ENCODE measurements at places on chromosomes 2 and 18. TPM values are rescaled to one million over a fixed set of nuclear protein-coding genes. Genes with fewer than 3 reads are reported as not detected.
A peak's percentile ranks its signal among the peaks of the same experiment; 100 is the strongest.

GRCh38 chr18:35711227-35711626, 129.7 kb downstream of the GALNT1 start:
- DNase-seq = no peak

The LGALSL gene
- 3.9 TPM for total RNA-seq

DNA sequence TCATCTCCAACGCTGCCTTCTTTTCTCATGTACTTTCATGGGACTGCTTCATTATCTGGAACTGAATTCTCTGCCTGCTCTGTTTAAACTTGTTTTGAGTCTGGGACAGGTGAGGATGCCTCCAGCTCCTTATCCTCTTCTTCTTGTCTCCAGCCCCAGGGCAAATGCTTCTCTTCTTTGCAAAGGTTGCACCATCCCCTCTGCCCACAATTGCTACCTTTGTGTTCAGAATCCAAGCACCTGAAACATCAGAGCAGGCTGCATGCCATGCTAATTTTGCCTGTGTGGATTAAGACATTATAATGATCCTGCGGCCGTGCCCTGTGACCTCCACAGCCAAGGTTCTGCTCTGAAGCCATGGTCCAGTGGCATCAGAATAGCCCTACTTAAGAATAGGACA, 309.5 kb downstream of the EPHA4 start:
- DNase-seq = no peak

DNA sequence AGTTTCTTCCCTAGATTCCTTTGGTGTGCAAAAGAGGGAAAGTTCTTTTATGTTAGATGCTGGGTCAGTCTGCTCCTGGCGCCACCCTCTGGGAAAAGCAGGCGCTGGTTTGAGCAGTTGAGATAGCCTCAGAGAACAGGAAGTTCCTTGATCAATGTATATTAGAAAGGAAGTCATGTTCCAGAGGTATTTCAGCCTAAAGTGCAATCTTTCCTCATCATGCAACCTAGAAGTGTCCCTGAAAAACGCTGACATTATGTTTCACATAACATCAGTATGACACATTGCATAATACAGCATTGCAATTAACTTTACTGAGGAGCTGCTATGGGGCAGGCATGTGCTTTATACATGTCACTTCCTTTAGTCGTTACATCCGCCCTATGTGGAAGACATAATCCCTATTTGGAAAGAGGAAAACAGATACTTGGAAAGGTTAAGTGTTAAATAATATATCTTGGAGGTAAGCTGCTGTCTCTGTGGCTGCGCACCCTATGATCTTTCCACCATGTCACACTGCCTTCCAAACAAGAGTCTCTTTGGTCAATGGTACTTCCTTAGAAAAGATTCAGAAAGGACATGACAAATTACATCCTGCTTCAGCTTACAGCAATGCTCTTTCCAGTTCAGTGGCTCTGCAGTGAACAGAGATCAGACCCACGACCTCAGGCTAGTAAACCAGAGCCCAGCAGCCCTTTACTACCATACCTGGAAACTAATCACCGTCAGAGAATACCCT, 369.7 kb downstream of the RAD51AP2 start:
- no peak for DNase-seq

DNA sequence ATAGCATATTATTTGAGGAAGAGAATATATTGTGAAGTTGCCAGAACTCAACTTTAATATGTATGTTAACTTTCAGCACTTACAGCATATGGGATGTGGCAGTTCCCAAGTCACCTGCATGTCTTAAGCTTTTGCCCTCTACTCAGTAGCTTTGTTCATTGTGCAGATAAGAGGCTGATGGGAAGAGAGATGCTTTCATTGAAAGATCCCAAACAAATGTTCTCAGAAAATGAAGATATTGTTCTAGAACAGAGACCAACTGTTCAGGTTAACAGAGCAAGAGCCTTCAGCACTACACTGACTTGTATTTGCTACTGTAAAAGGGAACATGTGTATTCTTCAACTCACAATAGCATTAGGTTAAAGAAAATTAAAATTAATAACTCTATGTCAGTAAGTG, 28.1 kb downstream of the GAREM1 start:
- no peak for DNase-seq

GRCh38 chr2:134120406-134120732, 133.5 kb upstream of the MGAT5 start:
- no peak for DNase-seq

DNA sequence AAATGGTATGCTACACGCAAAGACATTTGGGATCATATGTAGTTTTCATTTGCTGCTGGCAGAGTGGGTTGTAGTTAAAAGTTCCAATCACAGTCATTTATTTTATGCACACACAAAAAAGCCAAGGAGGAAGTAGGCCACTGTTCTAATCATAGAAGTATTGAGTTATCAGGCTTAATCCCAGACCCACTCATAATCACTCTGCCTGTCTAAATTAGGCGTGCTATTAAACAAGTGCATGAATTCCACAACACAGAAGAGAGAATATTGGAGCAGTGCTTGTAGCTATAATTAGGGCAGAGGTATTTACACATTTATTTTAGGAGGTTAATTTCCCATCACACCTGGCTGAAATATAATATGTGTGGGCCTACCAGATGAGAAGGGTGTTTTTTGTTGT, 65.7 kb upstream of the FIGN start:
- DNase-seq = no peak

GRCh38 chr2:55176094-55176415, 56.0 kb downstream of the CLHC1 start:
- no peak for DNase-seq

GRCh38 chr2:172007372-172007771, 7.6 kb downstream of the METAP1D start:
- DNase-seq = no peak

DNA sequence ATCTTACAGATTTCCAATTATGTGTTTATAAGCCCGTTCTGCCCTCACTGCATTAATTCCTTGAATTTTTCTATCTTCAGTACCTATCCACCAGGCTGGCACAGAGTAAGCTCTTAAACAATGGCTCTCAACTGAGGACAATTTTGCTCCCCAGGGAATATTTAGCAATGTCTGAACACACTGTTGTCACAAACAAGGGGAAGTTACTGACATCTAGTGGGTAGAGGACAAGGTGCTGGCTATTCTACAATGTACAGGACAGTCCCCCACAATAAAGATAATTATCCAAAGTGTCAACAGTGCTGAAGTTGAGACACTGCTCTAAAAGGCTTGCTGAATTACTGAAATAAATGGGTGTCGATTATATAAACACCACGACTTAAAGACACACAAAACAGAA, 5.0 kb downstream of the NDUFS1 start:
- no peak for DNase-seq

DNA sequence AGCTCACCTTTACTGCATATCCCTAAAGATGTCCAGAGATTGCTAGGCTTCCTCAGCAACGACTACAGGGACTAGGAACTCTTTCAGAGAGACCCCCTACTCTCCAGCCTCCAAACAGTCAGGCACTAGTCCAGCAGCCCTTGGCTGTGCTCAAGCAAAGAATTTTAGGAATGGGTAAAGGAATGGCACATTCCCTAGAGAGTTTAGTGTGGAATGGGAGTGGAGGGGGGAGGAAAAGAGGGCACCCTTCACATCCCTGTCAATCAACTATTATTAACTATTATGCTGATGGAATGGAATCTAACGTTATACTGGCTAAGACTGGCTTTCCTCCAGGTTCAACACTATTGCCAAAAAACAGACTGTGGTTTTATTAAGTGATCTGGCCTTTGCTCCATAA, 64.8 kb downstream of the IKZF2 start:
- peak; percentile 63 for DNase-seq

- DNase-seq = no peak
These were observed 71.8 kb downstream of the NUP35 start for GRCh38 chr2:183195998-183196409.

The DAW1 gene
- total RNA-seq = 0.16 TPM

GRCh38 chr2:23426263-23426905, 41.4 kb downstream of the KLHL29 start:
- DNase-seq = no peak

The LRRC30 gene
- total RNA-seq = not detected

GRCh38 chr18:57869221-57869620, 66.1 kb upstream of the ATP8B1 start:
- no peak for DNase-seq

GRCh38 chr2:120447127-120447785, 101.3 kb downstream of the INHBB start:
- DNase-seq = no peak

- peak; percentile 61 for DNase-seq
These were observed 286.2 kb upstream of the TRIB2 start for GRCh38 chr2:12430407-12431133.

The SRD5A2 gene
- total RNA-seq = not detected

DNA sequence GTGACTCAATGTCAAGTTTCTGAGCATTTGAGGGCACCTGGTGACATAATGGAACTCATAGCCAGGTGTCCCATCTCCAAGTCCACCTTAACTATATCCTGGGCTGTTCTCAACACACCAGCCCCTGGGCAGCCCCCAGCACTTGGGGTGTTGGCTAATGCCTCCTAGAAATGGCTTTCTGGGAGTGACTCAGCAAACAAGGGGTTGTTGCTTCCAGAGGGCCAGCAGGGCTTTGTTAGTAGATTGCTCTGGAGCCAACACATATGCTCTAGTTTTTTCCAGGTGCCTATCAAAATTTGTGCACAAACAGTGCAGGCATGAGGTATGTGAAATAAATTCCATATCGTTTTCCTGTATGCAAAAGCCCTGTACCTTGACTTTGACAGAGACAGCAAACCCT, 448.4 kb downstream of the SLC4A3 start:
- no peak for DNase-seq

GRCh38 chr2:117519721-117520120, 294.8 kb upstream of the DDX18 start:
- no peak for DNase-seq

Data from SJSA1 (cell line).